ENCODE measurements at places on chromosomes 16 and 17.
A peak's percentile ranks its signal among the peaks of the same experiment; 100 is the strongest.

- DNase-seq, result no peak
These were observed 124.7 kb downstream of the NPIPB5 start for GRCh38 chr16:22635357-22635761.

DNA sequence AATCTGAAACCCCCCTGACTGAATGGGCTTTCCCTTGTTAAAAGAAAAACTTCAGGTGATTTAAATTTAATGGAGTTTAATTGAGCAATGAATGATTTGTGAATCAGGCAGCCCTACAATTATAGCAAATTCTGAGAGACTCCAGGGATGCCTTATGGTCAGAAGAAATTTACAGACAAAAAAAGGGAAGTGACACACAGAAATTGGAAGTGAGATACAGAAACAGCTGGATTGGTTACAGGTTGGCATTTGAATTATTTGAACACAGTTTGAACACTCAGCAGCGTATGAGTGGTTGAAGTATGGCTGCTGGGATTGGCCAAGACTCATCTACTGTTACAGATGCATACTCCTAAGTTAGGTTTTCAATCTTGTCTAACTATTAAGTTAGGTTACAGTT lies 19.0 kb upstream of the CPHXL start:
- no peak for DNase-seq

DNA sequence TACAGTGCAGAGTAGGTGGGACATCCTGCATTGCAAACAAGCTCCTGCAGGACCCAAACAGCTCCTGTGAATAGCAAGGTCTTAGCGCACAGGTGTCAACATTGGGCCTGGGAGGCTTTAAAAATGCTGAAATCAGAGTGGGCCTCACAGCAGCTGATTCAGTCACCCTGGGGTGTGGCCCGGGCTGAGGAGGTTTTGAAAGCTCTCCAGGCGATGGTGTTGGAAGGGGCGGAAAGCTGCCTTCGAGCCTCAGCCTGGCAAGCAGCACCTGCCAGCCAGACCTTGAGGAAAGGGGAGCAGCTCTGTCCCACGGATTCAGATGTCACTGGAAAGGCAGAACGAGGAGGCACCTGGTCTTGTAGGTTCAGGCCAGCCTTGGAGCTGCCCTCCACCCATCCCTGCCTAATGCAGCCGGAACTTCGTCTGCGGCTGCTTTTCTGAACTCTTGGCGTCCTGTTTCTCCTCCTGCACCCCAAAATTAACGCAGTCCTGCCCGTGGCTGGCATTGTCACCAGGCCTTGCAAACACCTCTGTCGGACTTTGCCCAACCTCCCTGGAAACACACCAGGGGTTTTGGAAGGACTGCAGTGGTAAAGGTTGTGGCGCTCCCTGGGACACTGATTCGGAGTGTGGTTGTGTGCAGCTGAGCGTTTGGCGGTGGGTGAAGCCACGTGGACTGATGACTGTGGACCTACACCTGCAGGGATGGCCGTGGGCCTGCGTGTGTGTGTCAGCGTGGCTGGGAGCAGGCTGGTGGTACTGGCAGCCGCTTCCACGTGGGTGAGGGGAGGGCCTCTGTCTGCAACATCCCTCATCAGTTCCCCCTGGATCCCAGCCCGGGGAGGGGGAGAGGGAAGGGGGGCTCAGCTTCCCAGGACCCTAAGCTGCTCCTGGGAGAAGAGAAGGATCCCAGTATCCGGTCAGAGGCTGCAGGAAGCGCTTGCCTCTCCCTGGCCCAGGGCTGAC lies 3.4 kb downstream of the NECAB2 start:
- no peak for DNase-seq

GRCh38 chr16:9521749-9522370 lies 430.4 kb downstream of the HAPSTR1 start:
- no peak for DNase-seq

DNA sequence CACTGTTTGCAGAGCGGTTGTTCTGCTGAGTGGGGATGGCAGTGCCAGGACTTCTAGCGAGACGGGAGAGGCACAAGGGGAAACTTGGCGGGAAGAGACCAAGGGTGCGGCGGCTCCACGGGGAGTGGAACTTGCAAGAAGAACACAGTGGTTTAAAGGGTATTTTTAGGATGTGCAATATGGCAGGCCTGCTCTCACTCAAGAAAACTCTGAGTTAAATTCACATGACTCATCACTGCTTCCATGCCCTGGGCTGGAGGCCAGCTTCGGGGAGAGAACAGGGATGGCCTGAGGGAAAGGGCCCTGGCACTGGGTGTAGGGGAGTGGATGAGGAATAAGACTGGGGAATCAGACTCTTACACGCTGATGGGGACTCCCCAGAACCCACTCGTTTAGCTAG lies 13.3 kb upstream of the CD300LD start:
- DNase-seq, result no peak

- no peak for DNase-seq
These were observed 3.8 kb upstream of the RAI1 start for GRCh38 chr17:17677299-17678040.

GRCh38 chr16:56450275-56450985 lies 702 bp downstream of the NUDT21 start:
- no peak for DNase-seq

DNA sequence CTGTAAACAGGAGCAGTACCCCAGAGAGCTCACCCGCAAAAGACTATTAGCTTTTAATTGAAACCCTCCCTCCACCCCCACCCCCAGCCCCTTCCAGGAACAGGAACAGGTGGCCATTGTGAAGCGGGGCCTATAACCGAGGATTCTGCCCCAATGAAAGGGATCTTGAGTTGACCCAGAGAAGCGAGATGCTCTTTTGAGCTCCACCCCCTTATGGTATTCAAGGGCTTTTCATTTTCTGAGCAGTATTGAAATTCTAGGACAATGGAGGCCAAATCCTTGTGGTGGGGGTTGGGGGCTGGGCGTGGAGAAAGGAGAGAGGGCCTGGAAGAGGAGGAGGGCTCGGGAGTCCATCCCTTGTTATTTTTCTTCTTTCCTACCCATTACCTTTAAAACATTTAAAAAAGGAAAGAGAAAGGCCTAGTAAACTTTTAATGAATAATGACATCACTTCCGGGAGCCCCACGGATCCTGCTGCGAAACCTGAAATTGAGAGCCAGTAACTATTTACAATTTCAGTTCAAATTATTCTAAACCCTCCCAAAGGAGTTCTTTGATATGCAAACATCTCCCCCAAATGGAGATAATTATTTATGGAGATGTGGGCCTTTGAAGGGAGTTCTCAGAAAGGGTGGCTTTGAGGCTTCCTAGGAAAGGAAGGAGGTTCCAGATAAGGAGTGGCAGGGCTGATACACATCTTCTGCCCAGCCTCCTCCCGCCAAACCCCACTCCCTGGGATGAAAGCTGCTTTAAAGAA lies 30.5 kb downstream of the HS3ST3B1 start:
- no peak for DNase-seq

DNA sequence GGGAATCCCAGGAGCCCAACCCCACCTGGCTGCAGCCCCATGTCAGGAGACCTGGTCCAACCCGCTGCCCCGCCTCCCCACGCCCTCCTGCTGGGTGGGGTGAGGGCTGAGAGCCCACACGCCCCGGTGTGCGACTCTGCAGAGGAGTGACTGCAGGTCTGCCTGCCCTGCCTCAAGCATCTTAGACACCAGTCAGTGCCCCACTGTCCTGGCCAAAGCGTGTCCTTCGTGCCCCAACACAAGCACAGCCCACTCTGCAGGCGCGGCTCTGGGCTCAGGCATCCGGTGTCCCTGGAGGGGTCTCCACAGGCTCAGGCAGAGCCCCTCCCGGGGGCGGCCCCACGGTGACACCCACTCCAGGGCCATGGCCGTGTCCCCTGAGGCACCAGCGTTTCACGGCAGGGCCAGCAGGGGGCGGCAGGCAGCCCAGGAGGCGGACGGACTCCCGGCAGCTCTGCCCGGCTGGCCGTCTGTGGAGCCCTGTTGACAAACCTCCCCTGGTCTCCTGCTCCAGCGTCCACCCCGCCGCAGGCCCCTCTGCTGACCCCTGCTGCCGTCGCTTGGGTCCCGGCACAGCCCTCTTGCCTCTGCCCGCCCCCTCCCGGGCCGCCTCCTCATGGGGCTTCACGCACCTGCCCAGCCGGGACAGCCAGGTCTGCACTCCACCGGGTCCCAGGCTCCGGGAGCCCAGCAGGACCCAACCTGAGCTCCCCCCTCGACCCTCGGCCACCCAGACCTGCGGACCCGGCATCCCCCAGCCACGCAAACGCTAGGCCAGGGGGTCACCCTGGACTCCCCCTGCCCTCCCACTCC lies 8.6 kb upstream of the UBE2I start:
- peak; percentile 80 for DNase-seq

DNA sequence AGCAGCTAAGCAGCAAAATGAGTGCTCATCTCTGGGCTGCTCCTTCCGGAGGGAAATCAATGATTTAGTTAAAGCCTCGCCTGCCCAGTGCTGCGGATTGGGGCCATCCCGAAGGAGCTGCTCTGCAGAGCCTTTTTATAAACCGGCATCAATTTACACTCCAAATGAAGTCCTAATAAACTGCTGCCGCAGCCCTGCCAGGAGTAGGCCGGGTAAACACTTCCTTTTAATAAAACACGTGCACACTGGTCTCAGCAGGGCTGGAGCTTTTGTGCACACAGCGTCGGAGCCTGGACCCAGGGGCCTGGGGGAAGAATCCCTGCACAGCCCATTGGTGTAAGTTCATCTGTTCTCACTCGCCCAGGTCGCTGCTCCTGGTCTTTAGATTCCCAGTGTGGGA lies 79.6 kb upstream of the HS3ST2 start:
- DNase-seq, result no peak

GRCh38 chr16:5020551-5020950 lies 13.2 kb downstream of the NAGPA start:
- DNase-seq, result no peak

DNA sequence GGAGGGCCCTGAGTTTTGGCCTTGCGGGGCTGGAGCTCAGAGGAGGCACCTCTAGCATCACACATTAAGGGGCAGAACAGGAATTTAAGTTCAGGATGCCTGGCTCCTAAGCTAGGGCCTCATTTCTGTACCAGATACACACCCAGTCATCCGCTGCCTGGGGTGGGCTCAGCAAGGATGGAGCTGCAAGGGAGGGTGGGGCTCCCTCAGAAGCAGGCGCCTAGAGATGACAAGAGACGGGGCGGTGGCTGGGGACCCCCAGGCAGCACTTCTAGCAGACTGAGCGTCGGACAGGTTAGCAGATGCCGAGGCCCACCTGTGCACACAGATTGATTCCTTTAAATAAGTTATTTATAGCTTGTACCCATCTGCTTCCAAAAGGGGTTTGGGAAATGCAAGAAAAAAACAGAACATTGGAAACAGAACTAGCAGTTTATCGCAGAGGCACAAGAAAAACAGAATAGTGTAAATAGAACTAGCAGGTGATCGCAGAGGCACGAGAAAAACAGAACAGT lies 47.6 kb upstream of the CBFA2T3 start:
- DNase-seq, result no peak

Measured in CD4-positive, alpha-beta T cell treated with Interleukin-12 subunit alpha and Interleukin-12 subunit beta, for 1 hour (primary cell).